ENCODE measurements at places on chromosomes 11 and 22.

- H3K4me1 ChIP-seq, result peaks cover 16% of the 10 kb centered on the region
- DNase-seq, result no peak
- H3K27me3 ChIP-seq, result 0 out of 2 replicates have a peak, but pooled peaks cover 3% of the 10 kb centered on the region
Observed at GRCh38 chr11:76672431-76673175, 2.1 kb upstream of the LRRC32 start.

DNA sequence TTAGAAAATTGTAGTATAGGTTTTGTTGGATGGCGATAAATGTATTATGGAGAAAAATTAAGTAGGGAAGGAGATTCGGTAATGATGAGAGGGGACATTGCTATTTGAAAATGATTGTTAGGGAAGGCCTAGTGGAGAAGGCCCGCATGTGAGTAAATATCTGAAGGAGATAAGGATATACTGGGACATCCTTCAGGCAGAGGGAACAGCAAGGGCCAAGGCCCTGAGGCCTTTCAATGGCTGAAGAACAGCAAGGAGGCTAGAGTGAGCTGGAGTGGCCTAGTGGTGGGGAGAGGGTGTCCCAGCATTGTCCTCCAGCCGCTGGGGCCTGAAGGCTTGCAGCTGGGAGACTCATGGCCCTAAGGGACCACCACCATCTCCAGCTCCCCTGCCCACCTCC is 23.2 kb upstream of the ARRB1 start:
- H3K4me3 ChIP-seq, result no peak overlapping the region
- peaks cover 6% of the 10 kb centered on the region for H3K4me1 ChIP-seq
- peaks cover 9% of the 10 kb centered on the region for H3K27me3 ChIP-seq
- DNase-seq, result no peak
- no peaks in the 10 kb centered on the region for H3K36me3 ChIP-seq

DNA sequence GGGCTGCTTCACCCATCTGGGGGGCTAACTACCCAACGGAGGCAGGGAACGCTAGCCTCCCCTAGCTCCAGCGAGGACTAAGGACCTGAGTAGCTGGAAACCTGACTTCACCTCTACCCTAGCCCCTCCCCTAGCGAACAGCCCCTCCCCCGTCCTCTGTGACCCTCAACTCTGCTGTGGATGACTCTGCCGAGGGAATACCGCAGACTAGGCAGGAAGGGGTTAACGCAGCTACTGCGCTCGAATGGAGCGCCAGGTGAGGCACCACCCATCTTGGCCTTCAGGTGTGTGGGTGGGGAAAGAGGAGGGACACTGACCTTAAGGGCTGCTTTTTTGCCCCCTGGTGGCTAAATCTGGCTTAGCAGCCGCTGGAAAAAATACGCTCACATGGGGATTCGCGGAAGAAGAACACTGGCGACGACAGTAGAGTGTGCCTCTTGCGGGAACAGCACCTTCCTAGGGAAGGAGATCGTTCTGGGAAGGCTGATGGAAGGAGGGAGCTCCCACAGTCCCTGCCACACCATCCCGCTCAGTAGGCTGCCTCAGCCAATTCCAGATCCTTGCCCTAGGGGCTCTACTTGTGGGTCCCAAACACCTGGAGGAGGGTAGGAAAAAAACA is 4.5 kb upstream of the BCL9L start:
- peak overlapping the region; percentile 34 for H3K27ac ChIP-seq
- peaks cover 5% of the 10 kb centered on the region for H3K4me1 ChIP-seq
- DNase-seq, result peak; percentile 63
- H3K27me3 ChIP-seq, result no peaks in the 10 kb centered on the region

DNA sequence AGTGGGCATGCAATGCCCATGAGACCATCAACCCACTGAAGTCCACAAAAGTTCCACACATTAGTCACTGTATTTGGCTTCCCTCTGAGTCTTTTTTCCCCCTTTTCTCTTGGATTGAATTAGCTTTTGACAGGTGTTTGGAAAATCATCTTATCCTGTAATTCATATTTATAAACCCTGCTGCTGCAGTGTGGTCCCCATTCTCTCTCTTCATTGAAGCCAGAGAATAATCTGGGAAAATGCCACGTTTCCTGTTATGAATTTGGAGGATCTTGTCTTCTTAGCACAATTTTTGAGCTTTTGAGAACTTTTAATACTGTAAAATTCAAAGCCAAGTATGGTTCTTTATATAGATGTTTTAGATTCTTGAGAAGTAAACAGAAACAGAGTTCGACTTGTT is 84.8 kb downstream of the UVRAG start:
- H3K27me3 ChIP-seq, result no peaks in the 10 kb centered on the region
- H3K4me1 ChIP-seq, result no peaks in the 10 kb centered on the region
- H3K4me3 ChIP-seq, result no peak overlapping the region
- no peak overlapping the region for H3K27ac ChIP-seq
- H3K36me3 ChIP-seq, result no peaks in the 10 kb centered on the region
- no peak for DNase-seq

DNA sequence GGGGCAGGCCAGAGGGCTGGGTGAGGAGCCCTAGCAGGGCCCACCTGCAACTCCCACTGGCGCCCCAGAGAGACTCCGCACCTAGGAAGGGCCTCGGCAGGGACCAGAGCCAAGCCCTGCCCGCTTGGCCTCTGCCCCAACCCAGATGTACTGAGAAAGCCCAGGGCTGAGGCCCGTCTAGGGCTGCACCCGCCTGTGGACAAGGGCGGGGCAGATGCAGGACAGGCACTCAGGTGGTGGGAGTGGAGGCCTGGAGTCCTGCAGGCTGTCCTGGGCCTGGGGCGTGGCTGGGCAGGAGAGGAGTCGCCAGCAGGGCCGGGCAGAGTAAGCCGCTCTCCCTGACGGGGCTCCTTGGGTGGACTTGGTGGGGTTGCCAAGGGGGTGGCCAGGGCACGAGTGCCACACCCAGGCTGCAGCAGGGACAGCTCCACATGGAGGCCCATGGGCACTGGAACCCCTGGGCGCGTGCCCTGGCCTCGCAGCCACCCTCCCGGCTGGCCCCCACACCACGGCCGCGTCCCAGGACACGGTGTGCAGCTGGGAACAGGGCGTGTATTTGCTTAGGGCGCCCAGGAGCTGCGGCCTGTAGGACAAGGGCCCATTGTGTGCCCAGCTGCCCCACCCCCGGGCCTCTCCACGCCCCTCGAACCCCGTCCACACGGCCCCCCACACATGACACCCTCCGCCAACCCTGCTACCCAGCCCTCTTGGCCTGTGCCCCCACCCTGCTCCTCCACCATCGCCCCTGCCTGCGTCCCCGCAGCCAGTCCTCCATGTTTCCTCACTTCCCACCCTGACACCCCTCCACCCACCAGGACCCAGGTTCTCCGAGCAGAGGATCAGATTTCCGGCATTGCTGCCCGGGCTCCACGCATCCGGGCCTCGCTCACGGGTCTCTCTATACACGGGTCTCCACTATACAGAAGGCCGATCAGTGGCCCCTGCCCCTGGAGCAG is 11.3 kb upstream of the PIM3 start:
- no peaks in the 10 kb centered on the region for H3K36me3 ChIP-seq
- peaks cover 36% of the 10 kb centered on the region for H3K4me1 ChIP-seq
- DNase-seq, result no peak
- no peaks in the 10 kb centered on the region for H3K27me3 ChIP-seq
- no peak overlapping the region for H3K27ac ChIP-seq
- H3K4me3 ChIP-seq, result no peak overlapping the region

- H3K4me1 ChIP-seq, result no peaks in the 10 kb centered on the region
- H3K27ac ChIP-seq, result no peak overlapping the region
- H3K27me3 ChIP-seq, result peaks cover 2% of the 10 kb centered on the region
- H3K36me3 ChIP-seq, result no peaks in the 10 kb centered on the region
- peak; percentile 36 for DNase-seq
- no peak overlapping the region for H3K4me3 ChIP-seq
Observed at GRCh38 chr11:32297611-32298011, 137.7 kb downstream of the WT1 start.

GRCh38 chr11:12066056-12066798 is 44.2 kb upstream of the MICAL2 start:
- H3K4me1 ChIP-seq, result peaks cover 20% of the 10 kb centered on the region
- H3K27ac ChIP-seq, result peak overlapping the region; percentile 98
- no peak overlapping the region for H3K4me3 ChIP-seq

DNA sequence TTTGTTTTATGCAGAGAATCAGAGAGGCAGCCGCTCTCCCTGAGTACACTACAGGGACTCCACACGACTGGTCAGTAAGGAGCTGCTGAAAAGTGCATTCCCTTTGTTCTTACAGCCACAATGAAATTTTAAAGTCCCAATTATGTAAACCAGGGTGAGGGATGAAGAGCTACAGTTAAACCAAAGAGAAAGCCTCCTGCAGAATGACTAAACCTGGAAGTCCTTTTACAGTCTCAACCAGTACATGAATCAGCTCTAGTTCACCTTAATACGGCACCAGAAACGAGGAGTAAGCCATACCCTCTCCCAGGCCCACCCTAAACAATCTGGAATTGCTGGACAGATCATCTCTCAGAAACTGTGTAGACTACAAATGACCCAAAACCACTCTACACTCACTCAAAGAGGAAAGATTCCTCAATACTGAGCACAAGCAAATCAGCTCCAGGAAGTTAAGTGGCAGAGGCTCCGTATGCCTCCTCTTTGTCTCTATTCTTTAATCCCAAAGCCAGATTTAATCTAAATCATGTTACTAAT is 113.1 kb downstream of the RBFOX2 start:
- peak; percentile 66 for DNase-seq
- peaks cover 8% of the 10 kb centered on the region for H3K4me1 ChIP-seq
- peak overlapping the region; percentile 80 for H3K27ac ChIP-seq
- H3K36me3 ChIP-seq, result no peaks in the 10 kb centered on the region
- no peaks in the 10 kb centered on the region for H3K27me3 ChIP-seq

DNA sequence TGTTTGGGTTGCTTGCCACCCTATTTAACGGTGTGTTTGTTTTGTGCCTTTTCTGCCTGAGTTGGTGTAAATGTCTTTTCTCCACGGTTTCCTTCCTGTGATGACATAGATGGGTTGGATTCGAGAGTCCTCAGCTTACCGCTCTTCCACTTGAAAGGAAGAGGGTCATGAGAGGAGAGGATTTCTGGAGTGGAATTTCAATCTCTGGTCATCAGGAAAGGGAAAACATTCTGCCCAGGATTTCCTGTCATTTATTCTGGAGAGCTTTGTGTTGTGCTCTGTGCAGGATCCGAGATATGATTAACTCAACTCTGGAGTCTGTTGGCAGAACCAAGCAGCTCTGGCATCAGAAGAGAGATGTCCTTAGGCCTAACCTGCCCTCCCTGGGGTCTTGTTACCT is 605.2 kb downstream of the NTM start:
- no peak overlapping the region for H3K4me3 ChIP-seq
- H3K27ac ChIP-seq, result no peak overlapping the region
- no peaks in the 10 kb centered on the region for H3K36me3 ChIP-seq
- no peak for DNase-seq
- no peaks in the 10 kb centered on the region for H3K27me3 ChIP-seq

DNA sequence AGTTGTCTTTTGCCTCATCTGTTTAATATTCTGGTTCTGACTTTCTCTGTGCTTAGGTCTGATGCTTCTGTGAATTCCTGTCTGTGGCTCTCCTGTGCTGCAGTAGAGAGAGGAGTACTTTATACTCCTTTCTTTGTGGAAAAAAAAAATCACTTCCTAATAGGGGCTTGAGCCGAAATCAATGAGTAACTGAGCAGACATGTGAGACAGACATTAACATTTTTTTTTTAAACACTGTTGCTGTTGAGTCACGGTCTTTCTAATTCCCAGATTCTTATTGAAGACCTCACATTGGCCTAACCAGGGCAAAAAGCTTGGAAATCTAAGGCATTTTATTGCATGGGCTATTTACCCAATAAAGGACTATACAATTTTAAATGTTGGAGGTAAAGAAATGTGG is 86.1 kb downstream of the GRM5 start:
- H3K4me3 ChIP-seq, result no peak overlapping the region
- H3K4me1 ChIP-seq, result no peaks in the 10 kb centered on the region
- H3K27ac ChIP-seq, result no peak overlapping the region

GRCh38 chr11:134261626-134262488 is 8.5 kb downstream of the ACAD8 start:
- no peak overlapping the region for H3K4me3 ChIP-seq
- H3K27ac ChIP-seq, result no peak overlapping the region
- peaks cover 4% of the 10 kb centered on the region for H3K4me1 ChIP-seq
- peaks cover 45% of the 10 kb centered on the region for H3K36me3 ChIP-seq

DNA sequence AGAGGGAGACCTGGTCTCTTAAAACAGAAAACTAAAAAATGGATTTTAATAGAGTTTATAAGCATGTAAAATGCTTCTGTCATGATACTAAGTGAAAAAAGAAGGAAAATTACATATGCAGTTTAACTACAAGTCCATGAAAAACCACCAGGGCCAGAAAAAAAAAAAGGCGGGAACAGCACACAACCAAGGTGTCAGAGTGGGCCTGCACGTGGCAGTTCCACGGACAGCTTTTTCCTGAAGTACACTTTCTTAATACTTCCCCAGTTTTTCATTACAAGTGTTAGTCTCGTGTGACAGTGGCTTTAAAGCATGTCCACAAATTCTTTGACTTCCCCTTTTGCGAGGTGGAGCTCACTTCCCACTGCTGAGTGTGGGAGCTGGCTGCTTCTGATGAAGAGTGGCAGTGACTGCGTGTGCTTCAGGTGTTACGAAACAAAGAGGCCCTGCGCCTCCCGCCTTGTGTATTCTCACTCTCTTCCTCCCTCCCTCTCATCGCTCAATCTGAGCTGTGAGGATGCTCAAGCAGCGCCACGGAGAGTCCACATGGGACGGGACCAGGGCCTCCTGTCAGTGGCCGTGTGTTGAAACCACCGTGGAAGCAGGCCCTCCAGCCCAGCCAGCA is 16.4 kb downstream of the PPM1F start:
- H3K27me3 ChIP-seq, result no peaks in the 10 kb centered on the region
- DNase-seq, result peak; percentile 16
- peaks cover 17% of the 10 kb centered on the region for H3K4me1 ChIP-seq
- peak overlapping the region; percentile 24 for H3K27ac ChIP-seq
- H3K36me3 ChIP-seq, result peaks cover 26% of the 10 kb centered on the region
- no peak overlapping the region for H3K4me3 ChIP-seq

GRCh38 chr22:36729321-36729720 is 25.8 kb upstream of the CACNG2 start:
- no peak overlapping the region for H3K4me3 ChIP-seq
- no peaks in the 10 kb centered on the region for H3K4me1 ChIP-seq
- no peak for DNase-seq

GRCh38 chr11:94926271-94926625 is 47.1 kb downstream of the CWC15 start:
- peak; percentile 27 for DNase-seq
- no peaks in the 10 kb centered on the region for H3K27me3 ChIP-seq
- no peaks in the 10 kb centered on the region for H3K36me3 ChIP-seq
- peak overlapping the region; percentile 73 for H3K27ac ChIP-seq
- H3K4me1 ChIP-seq, result peaks cover 36% of the 10 kb centered on the region

- peak overlapping the region; percentile 95 for H3K27ac ChIP-seq
- H3K4me1 ChIP-seq, result peaks cover 9% of the 10 kb centered on the region
- H3K27me3 ChIP-seq, result no peaks in the 10 kb centered on the region
- H3K36me3 ChIP-seq, result peaks cover 24% of the 10 kb centered on the region
- no peak overlapping the region for H3K4me3 ChIP-seq
Observed at GRCh38 chr11:123137431-123138224, 57.4 kb downstream of the CLMP start.

DNA sequence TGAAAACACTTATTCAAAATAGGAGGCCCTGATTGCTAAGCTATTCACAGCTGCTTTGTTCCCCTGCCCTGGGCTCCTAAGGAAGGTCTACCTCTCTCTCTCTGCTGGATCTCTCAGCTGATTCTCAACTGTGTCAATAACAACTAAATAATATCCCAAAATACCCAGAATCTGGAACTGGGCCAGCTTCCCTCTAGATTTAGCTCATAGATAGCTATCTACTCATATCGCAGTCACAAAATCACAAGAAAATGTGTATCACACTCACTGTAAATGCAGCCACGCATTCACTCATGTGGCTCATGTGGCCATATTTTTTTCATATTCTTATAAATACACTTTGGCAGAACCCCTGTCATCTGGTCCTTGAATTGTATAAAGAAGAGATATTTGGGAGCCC is 555.1 kb downstream of the OPCML start:
- H3K27me3 ChIP-seq, result no peaks in the 10 kb centered on the region
- no peaks in the 10 kb centered on the region for H3K4me1 ChIP-seq
- no peak overlapping the region for H3K4me3 ChIP-seq
- H3K36me3 ChIP-seq, result no peaks in the 10 kb centered on the region
